Stimulated activated CD8-positive, alpha-beta memory T cell treated with anti-CD3 and anti-CD28 coated beads, Interleukin-12 subunit alpha, Interleukin-12 subunit beta, amount 100 ng/mL, for 4 hours (primary cell): ENCODE measurements at places on chromosomes 2 and 18.

DNA sequence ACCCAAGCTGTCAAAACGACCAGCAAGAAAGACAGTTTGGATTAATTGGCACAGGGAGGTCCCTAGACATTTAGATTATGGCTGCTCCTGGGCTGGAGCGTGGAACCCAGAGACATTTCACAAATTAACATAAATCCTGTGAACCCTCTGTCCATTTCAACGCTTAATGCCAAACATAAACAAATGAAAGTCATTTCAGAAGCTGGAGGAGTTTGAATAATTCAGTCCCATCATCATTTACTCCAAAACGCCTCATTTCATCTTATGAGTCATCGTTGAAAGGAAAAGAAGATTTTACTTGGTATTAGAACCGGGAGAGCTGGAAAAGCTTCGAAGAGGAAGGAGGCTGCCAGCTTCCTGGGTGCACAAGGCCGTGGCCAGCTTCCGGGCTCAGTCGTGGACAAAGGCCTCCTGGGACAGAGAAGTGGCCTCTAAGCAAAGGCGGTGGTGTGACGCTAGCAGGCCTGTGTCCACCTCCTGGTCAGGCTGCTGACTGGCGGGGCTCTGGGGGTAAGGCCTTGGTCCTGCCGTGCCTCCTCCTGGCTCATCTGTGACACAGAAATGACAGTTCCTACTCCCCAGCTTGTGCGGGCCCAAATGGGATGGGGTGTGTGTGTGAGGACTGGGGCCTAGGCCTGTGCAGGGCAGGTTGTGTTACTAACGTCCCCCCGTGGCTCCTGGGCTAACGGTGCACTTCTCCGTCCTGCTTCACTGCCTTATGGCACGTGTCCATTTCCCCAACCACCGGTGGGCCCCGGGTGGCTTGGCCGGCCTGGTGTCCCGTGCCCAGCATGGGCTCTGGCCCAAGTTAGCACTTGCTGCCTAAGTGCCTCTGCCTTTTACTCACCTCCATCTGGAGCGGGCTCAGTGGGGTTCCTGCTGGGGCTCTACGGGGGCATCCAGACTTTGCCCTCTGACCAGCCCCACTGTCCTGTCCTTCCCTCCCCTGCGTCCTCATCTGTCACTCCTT lies 71.6 kb downstream of the RRM2 start:
- no peak for DNase-seq

DNA sequence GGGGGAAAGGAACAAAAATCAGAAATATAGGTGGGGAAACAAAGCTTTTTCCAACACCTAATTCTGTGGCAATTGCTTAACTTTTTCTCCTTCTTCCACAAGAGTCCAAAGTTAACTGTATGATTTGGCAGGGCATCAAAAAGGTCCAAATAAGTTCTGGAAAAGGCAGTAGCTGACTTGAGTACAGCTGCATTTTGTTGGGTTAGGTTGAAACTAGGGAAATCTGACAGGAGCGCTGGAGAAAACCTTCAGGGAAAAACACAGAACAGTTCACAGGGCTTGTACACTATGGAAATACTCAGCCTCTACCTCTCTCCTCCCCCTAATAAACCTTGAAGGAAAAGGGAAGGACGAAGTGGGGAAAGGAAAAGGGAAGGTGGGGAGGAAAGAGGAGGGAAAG lies 438.6 kb downstream of the ZEB2 start:
- no peak for DNase-seq

GRCh38 chr2:181468811-181469210 lies 11.6 kb downstream of the ITGA4 start:
- DNase-seq: no peak

- no peak for DNase-seq
These were observed 56.2 kb upstream of the SLC16A14 start for GRCh38 chr2:230124757-230125431.

DNA sequence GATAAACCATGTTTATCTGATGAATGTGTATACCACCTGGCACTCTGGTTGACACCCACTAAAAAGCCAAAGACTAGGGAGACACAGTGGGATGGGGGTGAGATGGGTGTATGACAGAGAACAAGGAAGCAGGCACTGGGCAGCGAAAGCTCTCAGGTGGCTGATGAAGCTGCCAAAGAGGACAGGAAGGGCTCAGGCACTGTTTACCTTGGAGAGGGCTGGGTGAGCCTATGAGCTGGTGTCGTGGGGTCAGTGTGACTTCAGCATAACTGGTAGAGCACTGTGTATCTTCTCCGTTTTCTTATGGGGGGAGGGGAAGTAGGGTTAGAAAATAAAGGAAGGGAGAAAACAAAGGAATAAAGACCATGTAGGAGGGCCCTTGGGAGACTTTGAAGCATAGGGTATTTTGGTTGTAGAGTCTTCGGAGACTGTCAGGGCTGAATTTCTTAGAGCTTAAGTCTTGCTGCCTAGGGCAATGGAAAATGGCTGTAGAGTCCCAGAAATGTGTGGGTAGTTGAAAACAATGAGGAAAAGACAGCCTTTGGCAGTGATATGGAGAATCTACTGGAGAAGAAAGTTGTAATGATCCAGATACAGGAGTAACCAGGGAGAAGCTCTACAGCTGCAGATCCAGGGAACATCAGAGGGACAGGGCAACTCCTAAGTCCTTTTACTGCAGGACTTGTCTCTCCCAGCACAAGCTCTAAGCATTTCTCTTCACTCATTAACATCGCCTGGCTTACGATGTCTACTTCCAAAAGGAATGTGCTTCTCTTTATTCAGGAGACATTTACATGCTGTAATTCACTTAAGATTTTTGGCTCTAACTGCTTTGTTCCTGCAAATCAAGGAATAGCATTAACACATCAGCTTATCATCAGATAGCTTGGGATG lies 120.0 kb downstream of the AQP4 start:
- DNase-seq: no peak

DNA sequence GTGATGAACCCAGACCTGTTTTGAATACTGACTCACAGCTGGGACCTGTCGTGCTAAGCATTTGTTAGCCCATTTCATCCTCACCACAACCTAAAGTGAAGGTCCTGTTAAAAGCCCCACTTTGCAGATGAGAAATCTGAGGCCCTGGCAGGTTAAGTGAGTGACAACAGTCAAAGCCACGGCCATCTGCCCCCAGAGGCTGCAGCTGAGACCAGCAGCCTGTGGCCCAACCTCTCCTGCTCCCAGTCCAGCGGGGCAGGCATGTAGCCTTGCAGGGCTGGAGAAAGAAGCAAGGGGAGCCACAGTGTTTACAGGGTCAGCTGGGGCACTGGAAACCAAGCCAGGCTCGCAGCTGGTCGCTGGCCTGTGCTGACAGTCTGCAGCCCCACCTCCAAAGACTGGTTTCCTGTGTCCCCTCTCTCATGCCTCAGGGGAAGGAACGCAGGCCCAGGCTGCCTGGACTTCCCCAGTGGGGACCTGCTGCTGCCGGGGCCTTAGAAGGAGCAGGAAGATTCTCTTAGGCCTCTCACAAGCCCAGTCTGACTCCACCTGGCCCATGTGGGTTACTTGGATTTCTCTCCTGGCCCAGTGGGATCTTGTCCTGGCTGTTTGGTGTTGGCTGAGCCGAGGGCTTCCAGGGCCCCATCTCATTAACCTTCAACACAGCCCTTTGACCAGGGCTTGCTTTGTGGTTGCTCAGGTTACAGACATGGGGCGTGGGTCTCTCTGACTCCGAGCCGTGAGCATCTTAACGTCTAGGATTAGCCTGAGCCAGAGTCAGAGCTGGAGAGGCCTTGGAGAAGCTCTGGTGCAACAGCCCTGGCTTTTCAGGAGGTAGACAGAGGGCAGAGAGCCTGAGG lies 1.7 kb downstream of the INPP5D start:
- no peak for DNase-seq

- no peak for DNase-seq
These were observed 1.0 kb downstream of the VIT start for GRCh38 chr2:36697424-36698066.

DNA sequence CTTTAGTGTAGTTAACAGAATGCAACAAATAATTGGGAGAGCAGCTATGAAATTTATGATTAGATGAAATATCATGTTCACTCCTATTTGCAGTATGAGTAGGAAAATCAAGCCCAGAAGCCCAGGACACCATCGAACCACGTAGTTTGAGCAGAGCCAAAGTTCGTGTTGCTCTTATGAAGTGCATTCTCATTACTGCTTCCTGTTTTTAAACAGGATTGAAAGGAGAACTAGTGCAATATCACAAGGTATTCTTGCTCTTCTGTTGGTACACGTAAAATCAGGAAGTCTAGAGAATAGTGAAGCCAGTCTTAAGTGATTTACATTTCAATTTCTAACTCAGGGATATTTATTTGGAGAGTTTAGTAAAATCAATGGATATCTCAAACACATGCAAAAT lies 21.1 kb downstream of the ARHGAP15 start:
- DNase-seq: no peak

DNA sequence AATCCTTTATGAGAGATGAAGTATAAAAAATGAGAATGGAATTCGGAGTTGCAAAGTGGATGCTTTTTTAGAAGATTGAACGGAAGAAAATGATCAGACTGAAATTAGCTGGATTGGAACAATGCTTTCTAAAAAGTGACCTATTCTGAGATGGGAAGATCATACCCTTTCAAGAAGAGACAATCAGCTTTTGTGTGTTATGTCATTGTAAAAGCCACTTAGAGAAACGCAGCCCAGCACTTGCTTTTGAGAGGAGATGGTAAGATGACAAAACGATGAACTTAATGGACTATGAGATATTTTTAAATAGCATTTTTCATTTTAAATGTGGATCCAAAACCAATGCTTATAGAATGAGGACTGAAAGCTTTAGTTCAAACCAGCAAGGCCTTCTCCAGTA lies 871.4 kb upstream of the KLHL29 start:
- no peak for DNase-seq
